Stimulated activated naive CD8-positive, alpha-beta T cell treated with anti-CD3 and anti-CD28 coated beads, Interleukin-15, amount 100 ng/mL, for 72 hours (primary cell): ENCODE measurements at places on chromosomes 13 and 19.

DNA sequence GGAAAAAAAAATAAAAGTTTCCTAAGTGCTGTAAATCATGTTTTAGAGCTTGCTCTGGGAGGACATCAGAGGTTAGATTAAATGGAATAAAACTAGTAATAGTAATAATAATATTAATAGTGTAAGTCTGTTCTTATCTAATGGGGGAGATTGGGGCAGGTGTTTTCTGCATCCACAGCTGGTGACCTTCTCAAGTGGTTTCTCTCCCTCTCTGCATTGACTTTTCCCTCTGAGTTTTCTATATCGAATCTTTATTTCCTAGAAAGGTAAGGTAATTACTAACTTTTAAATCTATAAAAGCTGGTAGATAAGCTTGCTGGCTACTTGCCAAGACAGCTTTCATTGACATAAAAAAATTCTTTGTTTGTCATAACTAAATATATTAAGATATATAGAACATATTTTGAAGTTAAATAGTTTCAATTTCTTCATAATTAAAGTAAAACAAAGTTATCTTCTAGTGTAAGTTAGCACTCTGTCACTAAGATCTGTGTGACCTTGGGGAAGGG, 49.6 kb upstream of the DIAPH3 start:
- DNase-seq, result no peak

GRCh38 chr19:4759388-4760284, 31.9 kb upstream of the FEM1A start:
- DNase-seq, result peak; percentile 80

- no peak for DNase-seq
Observed at GRCh38 chr13:95185311-95185710, 115.9 kb downstream of the ABCC4 start.

GRCh38 chr19:58568453-58569130, 4.5 kb downstream of the MZF1 start:
- DNase-seq, result no peak

GRCh38 chr13:51746802-51747201, 57.2 kb downstream of the DHRS12 start:
- no peak for DNase-seq

- peak; percentile 61 for DNase-seq
Observed at GRCh38 chr19:11382898-11383705, 1.0 kb downstream of the EPOR start.

- no peak for DNase-seq
Observed at GRCh38 chr13:33642374-33643065, 175.4 kb upstream of the RFC3 start.

DNA sequence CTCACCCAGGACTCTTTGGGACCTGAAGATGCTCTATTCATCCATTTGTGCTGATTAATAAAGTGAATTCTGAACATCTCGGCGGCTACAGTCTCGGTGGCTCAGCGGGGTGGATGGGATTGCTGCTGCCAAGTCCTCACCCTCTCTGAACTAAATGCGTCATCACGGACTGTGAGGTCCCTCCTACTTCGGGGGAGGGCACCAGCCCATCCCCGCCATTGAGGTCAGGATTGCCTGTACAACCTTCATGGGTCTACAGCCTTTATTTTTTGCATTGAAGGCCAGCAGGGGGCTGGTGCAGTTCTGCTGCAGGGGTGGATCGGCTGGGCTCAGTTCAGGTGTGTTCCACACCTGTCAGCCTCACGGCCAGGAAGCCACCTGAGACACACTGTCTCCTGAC, 181.8 kb downstream of the COL4A1 start:
- DNase-seq, result no peak

DNA sequence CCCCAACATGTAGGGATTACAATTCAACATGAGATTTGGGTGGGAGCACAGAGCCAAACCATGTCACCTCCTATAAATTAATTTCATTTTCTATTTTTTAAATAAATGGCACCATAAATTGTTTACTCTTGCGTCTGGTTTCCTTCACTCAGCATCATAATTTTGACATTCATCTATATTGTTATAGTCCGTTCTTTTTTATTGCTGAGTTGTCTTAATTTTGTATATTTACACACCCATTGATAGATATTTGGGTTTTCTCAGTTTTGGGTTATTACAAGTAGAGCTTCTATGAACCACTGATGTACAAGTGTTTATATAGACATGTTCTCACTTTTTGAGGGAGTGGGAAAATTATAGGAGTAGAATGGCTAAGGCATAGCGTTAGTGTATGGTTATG, 445.4 kb downstream of the MYO16 start:
- no peak for DNase-seq

- DNase-seq, result peak; percentile 17
Observed at GRCh38 chr13:109610517-109610916, 175.9 kb downstream of the IRS2 start.

- no peak for DNase-seq
Observed at GRCh38 chr19:30955112-30956104, 393.8 kb downstream of the TSHZ3 start.

GRCh38 chr13:22432690-22433089, 748.1 kb upstream of the SGCG start:
- no peak for DNase-seq

DNA sequence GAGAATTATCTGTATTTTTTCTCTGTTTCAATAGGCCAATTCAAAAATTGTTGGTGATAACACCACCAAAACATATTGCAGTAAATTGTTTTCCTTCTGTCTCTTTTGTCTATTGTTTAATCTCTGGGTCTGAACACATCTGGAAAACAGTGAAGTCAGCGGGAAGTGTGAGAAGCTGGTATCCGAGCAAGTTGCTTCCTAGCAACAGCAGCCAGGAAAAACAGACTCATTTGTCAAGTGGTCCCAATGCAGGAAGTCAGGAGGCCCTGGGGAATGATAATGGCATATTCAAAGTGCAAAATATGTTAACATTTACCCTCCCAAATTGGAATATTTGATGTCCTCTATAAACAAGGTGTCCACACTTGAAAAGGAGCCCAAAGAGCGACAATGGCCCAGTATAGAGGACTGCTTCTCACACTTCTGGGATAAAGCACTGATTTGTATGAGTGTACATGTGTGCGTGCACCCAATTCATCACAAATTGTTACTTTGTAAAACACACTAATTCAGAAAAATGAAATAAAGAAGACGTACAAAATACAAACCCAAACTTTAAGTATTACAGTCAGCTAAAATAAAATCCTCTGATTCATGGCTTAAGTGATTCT, 515.0 kb downstream of the TBC1D4 start:
- no peak for DNase-seq

GRCh38 chr13:105991622-105992277, 543.7 kb downstream of the EFNB2 start:
- DNase-seq, result no peak

- DNase-seq, result no peak
Observed at GRCh38 chr13:56317841-56318240, 822.9 kb upstream of the PRR20A start.

DNA sequence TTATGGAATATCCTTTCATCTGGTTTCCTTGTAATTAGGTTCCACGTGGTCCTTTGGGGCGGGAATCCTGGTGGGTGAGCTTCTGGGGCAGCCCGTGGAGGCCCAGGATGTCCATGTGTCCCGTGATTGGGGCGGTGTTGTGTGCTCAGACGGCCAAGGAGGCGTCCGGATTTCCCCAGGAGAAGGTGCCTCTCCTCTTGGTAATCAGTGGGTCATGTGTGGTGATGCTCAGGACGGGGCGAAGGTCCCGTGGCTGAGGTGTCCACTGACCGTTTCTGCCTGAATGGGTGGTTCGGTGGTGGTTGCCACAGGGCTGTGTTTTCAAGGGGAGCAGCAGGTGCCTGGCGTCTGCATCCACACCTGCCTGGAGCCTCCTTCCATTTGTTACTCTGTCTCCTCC, 52.2 kb upstream of the F7 start:
- DNase-seq, result no peak

- DNase-seq, result no peak
Observed at GRCh38 chr19:57802269-57802668, 12.4 kb downstream of the ZNF552 start.

DNA sequence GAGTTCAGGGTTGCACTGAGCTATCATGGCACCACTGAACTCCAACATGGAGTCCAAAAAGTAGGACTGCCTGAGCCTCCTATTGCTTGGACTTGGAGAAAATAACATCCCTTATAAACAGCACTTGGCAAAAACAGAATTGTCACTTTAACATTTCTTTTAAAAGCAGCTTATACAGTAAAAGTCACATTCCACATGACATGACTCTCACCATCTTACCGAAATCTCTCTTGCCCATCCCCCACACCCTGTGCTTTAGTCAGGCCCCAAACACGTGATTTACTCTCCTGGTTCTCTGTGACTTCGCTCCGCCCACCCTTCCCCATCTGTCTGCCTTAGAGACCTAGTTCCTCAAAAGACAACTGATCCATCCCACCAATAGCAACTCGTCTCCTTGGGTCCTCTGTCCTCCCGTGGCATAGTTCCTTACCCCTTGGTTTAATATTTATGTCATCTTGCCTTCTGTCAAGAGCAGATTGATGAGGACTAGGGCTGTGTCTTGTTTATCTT, 4.6 kb downstream of the SAFB start:
- DNase-seq, result peak; percentile 26
